SK-N-SH treated with all-trans-retinoic acid at 6 μM for 48 hours (cell line): ENCODE measurements at places on chromosomes 6 and 20.

DNA sequence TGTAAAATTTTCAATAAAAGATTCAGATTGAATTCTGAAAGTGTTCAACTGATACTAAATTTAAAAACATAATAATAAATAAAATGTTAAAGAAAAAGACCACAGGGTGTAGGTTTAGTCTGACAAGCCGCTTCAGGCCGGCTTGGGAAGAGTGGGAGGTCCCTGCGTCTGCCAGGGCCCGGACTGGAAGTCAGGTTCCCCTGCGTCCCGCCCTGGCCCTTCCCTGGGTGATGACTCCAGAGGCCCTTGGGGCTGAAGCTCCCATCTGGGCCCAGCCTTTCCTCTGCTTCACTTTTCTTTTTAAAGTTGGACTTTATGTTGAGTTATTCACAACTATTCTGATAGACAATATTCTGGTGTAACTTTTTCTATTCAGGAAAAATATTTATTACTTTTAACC lies 93.3 kb downstream of the SMOC2 start:
- ATAC-seq = no peak

GRCh38 chr6:33211666-33212422 lies 3.5 kb downstream of the RING1 start:
- no peak for ATAC-seq

DNA sequence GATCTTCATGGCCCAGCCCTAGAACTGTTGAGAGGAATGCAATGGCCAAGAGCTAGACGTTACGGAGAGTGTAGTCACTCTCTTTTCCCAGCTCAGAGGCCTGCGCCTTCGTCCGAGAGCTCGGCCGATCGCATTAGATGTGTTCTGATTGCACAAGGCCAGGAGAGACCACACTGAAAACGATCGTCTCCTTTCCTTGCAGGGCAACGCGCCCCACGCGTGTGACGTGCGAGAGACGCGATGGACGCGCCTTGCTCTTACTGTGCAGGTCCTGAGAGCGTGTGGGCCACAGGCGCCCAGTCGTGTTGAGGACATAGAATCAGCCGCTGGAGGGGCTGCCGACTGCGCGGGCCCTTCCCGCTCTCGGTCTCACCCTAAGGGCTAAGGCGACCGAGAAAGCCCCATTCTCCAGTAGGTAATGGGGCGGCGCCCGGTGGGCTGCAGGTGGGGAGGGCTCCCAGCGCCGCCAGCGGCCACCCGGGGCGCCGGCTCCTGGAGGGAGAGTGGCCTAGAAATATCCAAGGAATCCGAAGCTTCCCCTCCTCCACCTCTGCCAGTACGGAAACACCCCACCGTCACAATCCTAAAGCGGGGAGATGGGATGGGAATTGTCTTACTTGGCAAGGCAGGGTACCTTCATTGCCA lies 26.9 kb downstream of the TFAP2B start:
- no peak for ATAC-seq

DNA sequence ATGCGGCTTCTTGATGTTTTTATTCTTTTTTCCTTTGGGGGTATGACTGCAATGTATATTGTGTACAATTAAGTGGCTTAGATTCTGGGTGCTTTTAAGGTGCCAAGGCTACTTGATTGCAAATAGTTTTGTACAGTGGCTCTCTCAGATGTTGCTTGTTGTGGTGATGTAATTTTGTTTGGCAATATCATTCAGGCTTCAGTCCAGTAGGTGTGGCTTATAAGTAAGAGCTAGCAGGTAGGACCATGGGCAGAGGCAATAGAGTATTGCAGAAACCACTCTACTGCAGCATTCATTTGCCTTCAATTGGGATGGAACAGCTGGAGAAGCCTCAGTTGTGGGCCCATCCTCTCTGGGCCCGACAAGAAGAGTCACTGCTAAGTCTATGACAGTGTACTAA lies 407.9 kb upstream of the MAN1A1 start:
- ATAC-seq = no peak

DNA sequence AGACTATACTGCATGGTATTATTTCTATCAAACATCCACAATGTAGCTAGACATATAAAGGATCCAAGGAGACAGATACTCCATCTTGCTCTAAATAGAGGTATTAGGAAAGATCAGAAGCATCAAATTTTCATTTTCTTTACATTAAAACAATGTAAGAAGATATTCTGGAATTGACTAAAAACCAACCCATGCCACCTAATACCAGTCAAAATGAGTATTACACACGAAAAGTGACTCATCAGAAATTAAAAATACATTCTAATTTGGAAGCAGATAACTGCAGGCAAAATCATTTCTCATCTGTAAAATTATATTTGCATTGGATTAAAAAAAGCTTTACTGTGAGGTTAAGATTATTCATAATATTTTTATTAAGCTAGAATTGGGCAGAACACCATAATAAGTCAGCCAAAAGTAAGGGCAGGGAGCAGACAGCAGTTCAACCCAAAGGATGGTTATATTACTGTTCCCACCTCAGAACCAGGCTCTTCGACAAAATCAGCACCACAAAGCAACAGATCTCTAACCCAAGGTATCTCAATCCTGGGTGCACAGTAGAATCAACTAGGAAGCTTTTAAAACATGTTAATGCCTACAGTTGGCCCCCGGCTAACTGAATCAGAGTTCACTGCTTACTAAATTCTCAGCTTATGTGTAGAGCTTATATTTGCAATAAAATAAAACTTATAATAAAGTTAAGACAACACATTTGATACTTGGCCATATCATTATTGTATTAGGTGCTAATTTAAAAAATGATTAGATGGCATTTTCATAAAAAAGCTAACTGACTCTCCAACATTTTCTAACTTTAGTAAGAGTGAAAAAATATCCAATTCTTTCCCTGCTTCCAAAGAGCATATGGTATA lies 35.2 kb downstream of the SAMD3 start:
- ATAC-seq = no peak

DNA sequence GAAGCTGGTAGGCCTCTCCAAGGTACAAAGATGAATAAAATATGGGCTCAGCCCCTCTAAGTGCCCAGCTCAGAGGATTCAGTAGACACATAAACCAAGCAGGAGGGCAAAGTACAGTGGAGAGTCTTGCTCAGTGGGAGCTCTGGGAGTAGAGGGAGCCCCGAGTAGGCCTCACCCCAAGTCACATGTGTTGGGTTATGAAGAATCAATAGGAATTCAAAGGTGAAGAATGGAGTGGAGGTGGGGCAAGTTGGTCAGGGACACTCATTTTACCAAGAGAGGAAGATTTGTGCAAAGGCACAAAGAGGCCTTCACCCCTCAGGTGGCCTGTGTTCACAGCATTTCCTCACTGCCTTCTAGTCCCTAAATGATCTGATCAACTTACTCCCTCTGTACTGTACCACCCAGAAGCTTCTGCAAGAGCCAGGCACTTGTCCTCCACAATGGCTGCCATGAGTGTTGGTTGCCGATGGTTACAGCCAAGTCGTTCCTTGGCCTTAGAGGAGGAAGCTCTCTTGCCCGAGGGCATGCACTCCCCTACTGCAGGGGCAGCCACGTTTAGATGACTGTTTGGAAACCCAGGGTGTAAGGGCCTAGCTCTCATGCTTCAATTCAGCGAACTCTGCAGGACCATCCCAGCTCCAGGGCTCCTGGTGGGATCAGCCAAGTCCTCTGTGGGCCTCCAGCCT lies 6.7 kb upstream of the CDKN1A start:
- ATAC-seq = no peak
